Esophagus squamous epithelium (tissue), 5 donors: ENCODE measurements at places on chromosomes 11 and 22.

GRCh38 chr11:88555018-88555828 is 217.7 kb upstream of the CTSC start:
- DNase-seq: no peak

GRCh38 chr11:2548596-2548995 is 103.8 kb downstream of the KCNQ1 start:
- no peak for DNase-seq

- DNase-seq: no peak
Measured at GRCh38 chr11:96885405-96885804, 495.6 kb downstream of the JRKL start.

DNA sequence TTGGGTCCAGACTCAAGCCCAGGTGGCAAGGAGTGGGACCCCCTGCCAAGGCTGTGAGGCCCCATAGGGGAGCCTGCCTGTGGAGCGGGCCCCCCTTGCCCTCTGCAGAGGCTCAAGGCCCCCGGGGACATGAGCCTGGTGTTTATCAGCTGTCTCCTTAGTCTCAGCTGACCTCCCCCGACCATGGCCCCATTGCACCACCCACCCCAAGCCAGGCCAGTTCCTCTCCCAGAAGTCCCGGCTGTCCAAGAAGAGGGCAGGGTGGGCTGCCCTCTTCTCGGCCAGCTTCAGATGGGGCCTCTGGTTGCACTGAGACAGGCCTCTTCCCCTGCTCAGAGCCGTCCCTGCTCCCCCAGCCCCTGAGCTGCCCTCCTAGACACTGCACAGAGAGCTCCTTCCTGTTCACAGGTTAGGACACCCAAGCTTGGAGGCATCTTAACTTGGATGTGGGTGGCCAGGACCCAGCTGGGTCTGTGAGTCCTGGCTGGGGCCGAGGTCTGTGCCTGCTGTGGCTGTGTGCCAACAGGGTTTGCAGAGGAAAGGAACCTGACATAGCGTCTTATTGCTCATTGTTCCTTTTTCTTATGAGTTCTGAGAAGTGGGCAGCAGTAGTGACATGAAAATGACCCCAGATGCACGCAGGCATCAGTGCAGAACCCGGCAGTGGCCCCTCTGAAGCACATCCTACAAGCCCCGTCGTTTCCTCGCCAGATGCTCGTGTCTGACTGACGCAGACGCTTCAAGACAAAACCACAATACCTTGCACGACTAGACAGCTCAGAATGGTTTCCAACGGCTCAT is 5.4 kb downstream of the TRABD start:
- DNase-seq: peak; percentile 56

- no peak for DNase-seq
Measured at GRCh38 chr22:40654522-40655167, 18.1 kb upstream of the MRTFA start.

DNA sequence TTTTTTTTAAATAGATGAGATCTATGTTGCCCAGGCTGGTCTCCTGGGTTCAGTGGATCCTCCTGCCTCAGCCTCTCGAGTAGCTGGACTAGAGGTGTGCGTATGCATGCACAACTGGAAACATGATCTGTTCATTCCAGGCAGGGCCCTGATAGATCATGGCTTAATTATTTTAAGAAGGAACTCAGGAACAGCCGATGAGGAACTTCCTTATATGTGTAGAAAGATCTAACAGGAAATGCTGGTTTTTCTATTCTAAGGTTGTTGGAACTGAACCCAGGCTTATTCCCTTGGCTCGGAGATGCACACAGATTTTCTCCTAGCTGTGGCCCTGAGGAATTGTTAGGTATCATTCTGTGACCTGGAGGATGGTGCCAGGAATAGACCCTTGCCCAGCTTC is 32.4 kb downstream of the SPECC1L start:
- DNase-seq: no peak

GRCh38 chr11:65645710-65646109 is 7.8 kb downstream of the SIPA1 start:
- DNase-seq: no peak

DNA sequence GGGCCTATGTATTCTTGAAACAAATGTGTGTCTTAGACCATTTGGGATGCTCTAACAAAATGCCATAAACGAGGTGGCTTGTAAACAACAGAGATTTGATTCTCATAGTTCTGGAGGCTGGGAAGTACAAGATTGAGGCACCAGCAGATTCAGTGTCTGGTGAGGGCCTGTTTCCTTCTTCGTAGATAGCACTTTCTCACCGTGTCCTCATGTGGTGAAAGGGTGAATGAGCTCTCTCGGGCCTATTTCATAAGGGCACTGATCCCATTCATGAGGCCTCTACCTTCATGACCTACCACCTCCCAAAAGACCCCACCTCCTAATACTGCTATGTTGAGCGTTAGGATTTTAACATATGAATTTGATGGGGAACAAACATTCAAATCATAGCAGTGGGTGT is 6.4 kb upstream of the NNMT start:
- DNase-seq: no peak

- DNase-seq: no peak
Measured at GRCh38 chr11:72333661-72334060, 89.7 kb upstream of the PHOX2A start.

DNA sequence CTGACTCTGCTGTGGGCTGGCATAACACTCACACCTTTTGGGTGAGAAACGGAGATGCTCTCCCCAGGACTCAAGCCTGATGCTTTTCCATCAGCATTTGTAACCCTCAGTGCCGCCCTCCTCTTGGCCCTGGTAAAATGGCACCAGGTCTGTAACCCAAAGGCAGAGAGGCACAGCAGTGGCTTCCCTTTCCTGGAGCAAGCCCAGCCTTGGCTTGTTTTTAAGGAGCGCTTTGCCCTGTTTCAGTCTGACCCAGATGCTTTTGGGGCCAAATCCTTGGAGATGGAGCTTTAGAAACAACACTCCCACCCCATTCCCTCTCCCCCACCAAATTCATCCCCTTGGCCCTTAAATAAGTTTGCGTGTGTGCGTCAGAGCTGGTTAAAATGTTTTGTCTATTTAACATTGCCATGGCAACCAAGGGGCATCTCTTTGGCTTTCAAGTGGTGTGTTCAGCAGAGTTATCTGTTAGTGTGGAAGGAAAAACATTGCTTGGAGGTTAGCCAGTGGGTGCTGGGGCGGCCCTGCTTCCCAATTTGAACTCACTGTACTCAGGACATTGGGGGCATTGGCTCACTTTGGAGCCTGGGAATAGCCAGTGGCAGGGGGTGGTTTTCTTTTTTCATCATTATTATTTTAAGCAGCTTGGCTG is 134.1 kb downstream of the NAV2 start:
- no peak for DNase-seq

DNA sequence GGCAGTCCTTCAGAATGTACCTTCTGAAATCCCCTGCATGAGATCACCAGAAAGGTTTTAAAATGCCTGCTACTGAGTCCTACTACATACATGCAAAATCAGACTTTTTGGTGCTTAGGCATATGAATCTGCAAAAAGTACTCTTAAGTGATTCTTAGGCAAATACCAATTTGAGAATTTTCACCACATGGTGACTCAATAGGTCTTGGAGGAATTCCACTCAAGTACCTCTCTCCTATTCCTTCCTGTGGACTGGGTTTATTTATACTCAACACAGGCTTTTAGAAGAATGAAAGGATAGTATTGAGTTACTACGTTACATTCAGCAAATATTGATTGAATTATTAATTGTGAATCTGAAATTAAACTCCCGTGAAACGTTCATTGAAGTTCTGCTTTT is 223.9 kb downstream of the CNTN5 start:
- DNase-seq: no peak

- no peak for DNase-seq
Measured at GRCh38 chr11:2790568-2790921, 90.8 kb upstream of the KCNQ1OT1 start.

DNA sequence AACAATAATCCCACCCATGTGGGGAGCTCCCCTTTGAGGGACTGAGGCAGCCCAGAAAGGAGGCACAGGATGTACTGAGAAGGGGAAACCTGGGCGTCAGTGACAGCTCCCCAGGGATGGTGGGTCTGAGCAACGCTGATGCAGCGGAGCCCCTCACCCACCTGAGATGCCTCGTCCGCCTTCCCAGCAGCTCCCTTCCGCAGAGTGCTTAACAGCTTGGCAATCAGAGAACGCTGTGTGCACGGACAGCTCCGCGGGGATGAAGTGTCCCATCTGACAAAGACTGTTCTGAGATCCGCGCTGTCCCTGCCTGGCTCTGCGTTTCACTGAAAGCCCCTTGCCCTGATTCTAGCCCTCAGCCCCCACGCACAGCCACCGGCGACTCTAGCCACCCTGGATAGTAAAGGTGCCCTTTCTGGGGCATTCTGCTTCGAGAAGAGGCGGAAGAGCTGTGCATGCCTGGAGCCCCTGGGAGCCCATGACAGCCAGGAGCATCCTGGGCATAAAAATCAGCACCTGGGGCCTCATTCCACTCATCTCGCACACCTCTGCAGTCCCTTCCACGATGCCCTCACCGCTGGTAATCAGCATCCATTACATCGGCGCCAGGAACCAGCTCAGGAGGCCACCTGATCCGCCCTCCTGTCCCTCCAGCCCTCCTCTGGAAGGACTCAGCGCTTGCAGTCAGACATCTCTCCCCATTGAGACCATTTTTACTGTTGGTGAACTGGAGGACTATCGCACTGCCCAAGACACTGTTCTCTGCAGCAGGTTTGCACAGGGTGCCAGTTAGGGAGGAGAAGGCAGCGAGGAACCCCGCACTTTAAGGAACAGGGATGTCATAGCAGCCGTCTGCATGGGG is 10.7 kb downstream of the KCNJ5 start:
- DNase-seq: no peak

GRCh38 chr11:64539239-64539638 is 51.8 kb upstream of the SLC22A12 start:
- DNase-seq: no peak

DNA sequence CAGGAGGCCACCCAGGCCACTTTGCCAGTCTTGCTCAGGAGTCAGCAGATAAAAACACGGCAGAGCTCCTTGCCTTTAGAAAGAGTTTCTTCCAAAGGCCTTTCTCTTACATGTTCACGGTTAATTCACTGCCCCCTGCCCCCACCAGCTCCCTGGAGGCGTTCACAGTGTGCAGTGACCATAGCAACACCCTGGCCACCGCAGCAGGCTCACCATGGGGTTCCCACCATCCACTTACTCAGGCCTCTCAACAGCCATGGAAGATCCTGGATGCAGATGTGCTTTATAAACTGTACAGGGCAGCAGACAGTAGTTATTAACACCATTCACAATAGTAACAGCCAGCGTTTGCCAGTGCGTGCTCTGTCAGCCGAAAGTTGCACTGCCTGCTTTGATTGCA is 10.6 kb upstream of the MYO7A start:
- DNase-seq: no peak

GRCh38 chr22:44525941-44526778 is 28.1 kb upstream of the RTL6 start:
- DNase-seq: no peak

- DNase-seq: no peak
Measured at GRCh38 chr11:5107285-5107684, 30.9 kb downstream of the OR52A5 start.

DNA sequence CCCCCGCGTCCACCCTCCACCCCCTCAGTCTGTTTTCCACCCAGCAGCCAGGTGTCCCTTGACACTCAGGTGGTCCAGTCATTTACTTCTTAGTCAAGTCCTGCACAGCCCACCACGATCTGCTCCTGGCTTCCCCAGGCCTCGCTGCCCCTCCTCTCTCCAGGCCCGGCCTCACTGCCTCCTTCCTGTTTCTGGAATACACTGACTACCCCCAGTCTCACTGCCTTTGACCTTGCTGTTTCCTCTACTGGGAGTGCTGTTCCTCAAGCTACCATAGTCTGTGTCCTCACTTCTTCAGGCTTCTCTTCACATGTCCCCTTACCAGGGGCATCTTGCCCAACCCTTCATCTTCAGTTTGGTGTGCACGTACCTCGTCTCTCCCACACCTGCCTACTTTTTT is 7.4 kb downstream of the MCM5 start:
- DNase-seq: no peak

- no peak for DNase-seq
Measured at GRCh38 chr22:38442967-38443627, 11.9 kb downstream of the KCNJ4 start.

- no peak for DNase-seq
Measured at GRCh38 chr11:35583843-35584242, 34.4 kb upstream of the FJX1 start.

GRCh38 chr11:75849894-75850293 is 34.9 kb downstream of the UVRAG start:
- no peak for DNase-seq

- no peak for DNase-seq
Measured at GRCh38 chr11:93567401-93567895, 24.3 kb upstream of the SMCO4 start.

DNA sequence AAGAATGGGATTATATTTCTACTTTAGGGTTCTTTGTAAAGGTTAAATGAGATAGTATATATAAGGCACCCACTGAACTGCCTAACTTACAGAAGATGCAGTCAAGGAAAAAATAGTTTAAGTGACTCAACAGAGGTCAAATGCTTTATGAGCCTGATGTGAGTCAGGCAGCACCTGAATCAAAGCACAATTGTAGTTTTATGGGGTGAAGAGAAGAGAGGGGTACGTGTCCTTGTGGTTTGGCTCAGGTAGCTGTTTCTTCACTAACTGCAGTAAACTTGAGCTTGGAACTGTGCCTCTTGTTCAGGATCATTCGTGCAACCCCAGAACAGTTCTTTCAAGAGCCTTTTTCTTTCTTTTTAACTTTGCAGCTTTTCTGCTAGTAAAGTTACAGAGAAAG is 125.2 kb upstream of the SPON1 start:
- DNase-seq: no peak

- DNase-seq: no peak
Measured at GRCh38 chr11:35432464-35432863, 13.1 kb upstream of the SLC1A2 start.

- DNase-seq: no peak
Measured at GRCh38 chr22:46058091-46058420, 81.1 kb upstream of the WNT7B start.

DNA sequence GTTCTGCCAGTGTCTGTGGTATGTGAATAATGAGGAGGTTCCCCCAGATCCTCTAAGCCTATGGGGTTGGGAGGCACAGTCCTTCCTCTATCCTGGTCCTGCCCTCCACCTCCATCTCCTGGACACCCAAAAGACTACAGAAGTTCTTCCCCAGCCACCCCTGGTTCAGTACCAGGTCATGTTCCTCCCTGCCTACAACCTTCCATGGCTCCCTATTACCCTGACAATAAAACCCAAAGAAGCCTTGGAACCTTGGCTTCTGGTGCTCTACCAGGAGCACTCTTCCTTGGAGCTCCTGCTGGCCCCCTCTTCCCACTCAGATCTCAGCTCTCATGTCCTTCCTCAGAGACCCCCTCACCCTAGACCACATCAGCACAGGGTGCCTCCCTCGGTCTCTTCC is 12.9 kb downstream of the TRPM5 start:
- no peak for DNase-seq
